ENCODE measurements at places on chromosomes 1 and 21.

DNA sequence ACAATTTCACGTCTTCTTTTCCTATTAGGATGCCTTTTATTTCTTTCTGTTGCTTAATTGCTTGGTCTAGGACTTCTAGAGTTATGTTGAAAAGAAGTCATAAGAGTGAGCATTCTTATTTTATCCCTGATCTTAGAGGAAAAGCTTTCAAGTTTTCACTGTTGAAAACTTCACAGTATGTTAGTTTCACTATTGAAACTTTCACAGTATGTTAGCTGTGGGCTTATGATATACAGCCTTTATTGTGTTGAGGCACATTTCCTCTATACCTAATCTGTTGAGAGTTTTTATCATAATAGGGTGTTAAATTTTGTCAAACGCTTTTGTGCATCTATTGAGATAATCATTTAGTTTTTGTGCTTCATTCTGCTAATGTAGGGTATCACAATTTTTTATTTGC, 227.1 kb downstream of the LHX8 start:
- ATAC-seq = no peak

DNA sequence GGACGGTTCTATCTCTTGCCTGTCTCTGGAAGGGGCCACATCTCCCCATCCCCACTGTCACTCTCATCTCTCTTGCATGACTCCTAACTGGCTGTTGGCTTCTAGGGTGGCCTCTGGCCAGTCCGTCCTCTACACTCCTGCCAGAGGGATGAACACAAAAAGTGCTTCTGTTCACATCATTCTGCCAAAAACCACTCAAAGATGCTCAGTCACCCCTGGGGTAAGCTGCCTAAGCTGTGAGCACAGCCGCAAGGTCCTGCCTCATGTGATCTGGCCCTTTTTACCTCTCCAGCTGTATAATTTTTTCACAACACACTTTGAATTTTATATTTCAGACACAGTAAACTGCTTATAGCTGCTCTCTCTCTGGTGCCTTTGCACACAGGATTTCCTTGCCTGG, 97.6 kb upstream of the CD34 start:
- ATAC-seq = no peak

GRCh38 chr1:193348091-193348768, 161.8 kb upstream of the B3GALT2 start:
- ATAC-seq = no peak

DNA sequence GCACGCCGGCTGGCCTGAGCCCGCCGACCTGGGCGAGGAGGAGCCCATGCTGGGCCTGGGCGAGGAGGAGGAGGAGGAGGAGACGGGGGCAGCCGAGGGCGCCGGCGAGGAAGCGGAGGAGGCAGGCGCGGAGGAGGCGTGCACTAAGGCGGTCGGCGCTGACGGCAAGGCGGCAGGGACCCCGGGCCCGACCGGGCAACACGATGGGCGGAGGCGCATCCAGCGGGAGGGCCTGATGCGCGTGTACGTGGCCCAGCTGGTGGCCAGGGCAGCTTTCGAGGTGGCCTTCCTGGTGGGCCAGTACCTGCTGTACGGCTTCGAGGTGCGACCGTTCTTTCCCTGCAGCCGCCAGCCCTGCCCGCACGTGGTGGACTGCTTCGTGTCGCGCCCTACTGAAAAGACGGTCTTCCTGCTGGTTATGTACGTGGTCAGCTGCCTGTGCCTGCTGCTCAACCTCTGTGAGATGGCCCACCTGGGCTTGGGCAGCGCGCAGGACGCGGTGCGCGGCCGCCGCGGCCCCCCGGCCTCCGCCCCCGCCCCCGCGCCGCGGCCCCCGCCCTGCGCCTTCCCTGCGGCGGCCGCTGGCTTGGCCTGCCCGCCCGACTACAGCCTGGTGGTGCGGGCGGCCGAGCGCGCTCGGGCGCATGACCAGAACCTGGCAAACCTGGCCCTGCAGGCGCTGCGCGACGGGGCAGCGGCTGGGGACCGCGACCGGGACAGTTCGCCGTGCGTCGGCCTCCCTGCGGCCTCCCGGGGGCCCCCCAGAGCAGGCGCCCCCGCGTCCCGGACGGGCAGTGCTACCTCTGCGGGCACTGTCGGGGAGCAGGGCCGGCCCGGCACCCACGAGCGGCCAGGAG, 7.2 kb upstream of the IBA57 start:
- no peak for ATAC-seq

GRCh38 chr21:36968976-36969375, 2.5 kb upstream of the HLCS start:
- ATAC-seq = no peak

- no peak for ATAC-seq
Measured at GRCh38 chr1:19647643-19648042, 3.5 kb downstream of the NBL1 start.

DNA sequence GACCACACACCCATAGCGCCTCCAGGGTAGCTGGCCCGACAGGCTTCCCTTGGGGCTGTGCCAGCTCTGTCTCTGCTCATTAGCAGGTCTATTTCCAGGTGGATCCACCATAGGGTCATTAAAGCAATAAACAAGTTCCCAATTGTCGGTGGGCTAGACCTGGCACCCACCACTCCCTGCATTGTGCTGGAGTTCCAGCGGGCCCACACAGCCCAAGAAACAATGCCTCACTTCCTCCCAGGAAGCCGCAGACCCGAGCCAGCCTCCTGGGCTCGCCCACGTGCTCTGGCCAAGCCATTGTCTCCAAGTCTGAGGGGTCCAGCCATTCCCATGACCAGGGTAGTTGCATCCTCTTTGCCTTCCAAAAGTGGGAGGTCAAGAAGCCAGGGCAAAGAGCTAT, 27.5 kb upstream of the SOX13 start:
- no peak for ATAC-seq

DNA sequence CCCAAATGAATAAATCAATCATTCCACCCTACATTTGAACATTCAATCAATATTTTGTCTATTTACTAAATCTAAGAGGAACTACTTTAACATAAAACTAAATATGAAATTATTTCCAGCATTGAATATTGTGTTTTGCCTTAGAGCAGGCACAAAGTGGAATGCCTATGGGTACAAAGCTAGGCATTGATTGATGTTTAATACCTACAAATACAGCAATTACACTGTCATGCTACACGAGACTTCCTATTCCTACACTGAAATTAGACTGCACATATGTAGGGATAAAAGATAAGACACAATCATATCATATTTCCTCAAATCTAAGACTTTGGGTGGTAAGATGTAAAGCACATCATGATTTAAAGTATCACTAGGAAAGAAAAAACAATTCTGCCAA, 12.9 kb upstream of the ERG start:
- no peak for ATAC-seq

GRCh38 chr1:226091461-226091860, 28.9 kb downstream of the H3-3A start:
- no peak for ATAC-seq

DNA sequence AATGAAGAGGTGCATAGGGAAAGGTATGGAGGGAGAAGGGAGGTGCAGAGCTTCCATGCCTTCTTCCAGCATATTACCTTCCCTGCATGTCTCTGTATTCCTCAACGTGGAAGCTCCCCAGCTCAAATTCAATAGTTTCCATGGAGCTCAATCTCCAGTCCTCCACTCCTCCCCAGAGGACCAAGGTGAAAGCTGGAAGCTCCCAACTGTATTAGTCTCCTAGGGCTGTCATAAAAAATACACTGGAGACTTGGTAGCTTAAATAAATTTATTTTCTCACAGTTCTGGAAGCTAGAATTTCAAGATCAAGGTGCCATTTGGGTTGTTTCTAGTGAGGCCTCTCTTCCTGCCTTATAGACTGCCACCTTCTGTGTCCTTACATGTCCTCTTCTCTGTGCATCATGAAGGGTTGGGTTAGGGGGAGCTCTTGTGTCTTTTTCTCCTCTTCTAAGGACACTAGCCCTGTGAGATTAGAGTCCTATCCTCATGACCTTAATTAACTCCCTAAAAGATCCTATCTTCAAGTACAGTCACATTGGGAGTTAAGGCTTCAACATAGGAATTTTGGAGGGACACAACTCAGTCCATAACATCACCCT, 21.9 kb upstream of the RABGGTB start:
- ATAC-seq = no peak

All from activated CD4-positive, CD25-positive, alpha-beta regulatory T cell treated with anti-CD3 and anti-CD28 coated beads, Interleukin-2, amount 50 U/mL, for 24 hours (primary cell).